ENCODE measurements at places on chromosomes 2 and 18.

GRCh38 chr2:118846442-118846952, 951 bp downstream of the EN1 start:
- DNase-seq = no peak

GRCh38 chr2:61090386-61090921, 24.8 kb downstream of the SANBR start:
- no peak for DNase-seq

GRCh38 chr2:221606424-221606823, 34.3 kb upstream of the EPHA4 start:
- no peak for DNase-seq

DNA sequence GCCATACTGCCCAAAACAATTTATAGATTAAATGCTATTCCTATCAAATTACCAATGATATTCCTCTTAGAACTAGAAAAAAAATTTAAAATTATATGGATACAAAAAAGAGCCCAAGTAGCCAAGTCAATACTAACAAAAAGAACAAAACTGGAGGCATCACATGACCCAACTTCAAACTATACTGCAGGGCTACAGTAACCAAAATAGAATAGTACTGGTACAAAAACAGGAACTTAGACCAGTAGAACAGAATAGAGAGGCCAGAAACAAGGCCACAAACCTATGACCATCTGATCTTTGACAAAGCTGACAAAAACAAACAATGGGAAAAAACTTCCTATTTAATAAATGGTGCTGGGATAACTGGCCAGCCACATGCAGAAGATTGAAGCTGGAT, 86.1 kb upstream of the KYNU start:
- DNase-seq = no peak

GRCh38 chr18:55227771-55228170, 268.5 kb upstream of the CCDC68 start:
- no peak for DNase-seq

DNA sequence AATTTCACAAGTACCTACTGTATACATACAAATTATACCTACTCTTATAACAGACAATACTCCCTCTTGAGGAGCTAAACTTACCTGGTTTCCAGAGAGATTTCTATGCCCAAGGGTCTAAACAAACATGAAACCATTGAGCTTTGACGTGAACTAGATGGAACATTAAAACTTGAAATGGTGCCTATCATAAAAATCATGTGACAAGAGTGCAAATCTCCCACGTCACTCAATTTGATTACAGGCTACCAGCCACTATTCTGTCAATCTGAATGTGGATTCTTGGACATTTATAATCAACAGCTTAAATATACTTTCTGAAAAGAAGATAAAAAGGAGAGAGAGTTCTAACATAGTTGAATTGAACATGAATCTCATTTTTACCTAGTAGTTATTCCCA, 297.1 kb upstream of the SESTD1 start:
- no peak for DNase-seq

- no peak for DNase-seq
These were observed 513.5 kb downstream of the CMPK2 start for GRCh38 chr2:6352247-6352646.

DNA sequence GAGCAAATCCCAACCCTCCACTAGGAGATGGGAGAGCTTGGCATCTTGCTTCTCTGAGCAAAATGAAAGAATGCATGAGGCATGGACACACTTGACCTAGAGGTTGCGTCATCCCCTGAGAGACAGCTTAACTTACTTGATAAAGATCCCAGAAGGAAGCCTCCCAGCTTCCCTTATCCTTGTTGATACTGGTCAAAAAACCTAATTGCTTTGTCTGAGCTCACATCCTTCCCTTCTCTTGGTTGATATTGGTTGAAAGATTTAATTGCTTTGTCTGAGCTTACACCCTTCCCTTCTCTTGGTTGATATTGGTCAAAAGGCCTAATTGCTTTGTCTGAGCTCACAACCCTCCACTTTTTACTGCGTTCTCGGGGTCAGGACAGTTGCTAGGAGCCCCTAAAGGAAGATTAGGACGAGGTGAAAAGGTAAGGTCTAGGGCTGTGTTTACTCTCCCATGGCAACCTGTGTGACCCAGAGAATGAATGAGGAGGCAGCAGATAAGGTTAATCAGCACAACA, 12.2 kb upstream of the BOD1L2 start:
- no peak for DNase-seq

DNA sequence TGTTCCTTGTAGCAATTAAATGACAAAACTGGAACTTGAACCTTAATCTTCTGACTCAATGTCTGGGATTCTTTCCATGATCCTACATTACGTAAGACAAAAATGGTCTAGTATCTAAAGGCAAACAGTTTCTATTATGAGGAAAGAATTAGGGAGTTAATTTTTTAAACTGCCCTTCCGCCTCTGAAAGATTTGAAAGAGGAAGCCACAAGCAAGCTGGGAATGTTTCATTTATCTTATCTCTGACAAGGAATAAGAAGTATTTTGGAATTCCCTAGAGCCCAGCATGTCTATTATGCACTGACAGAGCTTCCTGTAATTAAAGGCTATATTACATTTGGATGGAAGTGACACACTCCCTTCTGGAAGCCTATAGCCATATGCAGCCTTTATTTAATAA, 558.8 kb upstream of the CDH2 start:
- peak; percentile 88 for DNase-seq

GRCh38 chr2:60794271-60794863, 38.3 kb downstream of the PAPOLG start:
- DNase-seq = peak; percentile 29

DNA sequence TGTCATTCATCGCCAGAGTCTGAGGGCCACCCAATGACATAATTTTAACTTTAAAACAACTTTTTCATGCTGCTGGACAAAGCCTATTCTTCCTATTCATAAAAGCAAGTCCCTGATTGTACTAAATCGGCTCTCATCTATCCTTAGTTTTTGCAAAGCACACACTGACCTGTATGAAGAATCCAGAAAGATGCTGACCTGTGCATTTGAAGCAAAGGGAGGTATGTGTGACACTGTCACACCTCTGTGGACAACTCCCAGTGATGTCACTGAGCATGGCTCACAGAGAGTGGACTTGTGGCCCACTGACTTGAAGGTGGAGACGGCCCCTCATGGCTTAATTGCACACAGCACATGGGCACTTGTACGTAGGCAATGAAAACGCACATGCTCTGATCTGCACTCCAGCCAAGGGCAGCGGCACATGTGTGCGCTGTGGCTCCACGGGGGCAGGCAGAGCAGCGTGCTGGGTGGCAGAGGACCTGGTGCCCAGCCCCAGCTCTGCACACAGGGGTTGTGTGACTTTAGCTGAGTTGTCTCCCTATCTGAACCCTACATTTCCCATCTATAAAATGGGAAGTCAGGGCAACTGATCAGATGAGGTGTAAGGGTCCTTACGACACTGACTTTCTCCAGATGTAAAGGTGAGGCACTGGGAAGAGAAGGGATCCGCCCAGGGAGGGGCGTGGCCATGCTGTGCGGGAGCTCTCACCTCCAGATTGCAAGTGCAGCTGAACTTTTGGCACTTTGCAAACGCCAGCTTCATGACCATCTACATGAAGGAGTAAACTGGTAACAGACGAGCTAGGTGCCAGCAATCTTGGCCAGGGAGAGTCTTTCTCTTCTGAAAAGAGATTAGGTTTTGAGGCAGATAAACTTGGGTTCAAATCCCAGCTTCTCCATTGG, 14.3 kb upstream of the ODC1 start:
- no peak for DNase-seq

DNA sequence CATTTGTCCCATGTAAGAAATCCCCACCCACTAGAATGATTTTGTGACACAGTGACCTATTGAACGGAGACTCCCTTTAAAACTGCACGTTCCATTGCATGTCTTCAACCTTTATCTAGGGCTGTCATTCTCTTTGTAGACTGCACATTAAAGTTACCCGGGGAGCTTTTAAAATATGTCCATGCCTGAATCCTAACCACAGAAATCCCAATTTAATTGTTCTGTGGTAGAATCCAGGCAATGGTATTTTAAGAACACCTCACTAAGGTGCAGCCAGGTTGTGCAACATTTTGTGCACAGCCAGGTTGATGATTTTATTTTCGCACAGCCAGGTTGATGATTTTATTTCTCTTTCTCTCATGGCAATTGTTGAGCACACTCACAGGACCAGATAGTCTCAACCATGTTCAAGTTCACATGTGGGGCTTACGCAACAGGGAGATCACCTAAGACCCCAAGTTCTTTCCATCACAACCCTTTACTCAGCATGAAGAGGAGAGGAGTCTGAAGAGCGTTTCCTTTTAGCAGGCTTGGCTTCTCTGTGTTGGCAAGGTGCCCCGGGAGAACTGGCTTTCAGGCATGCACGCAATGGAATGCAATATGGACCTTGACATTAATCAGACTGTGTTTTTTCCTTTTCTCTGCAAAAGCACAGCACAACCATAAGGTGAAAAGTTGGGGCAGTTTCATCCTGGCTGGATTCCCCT, 467.3 kb upstream of the ETAA1 start:
- DNase-seq = peak; percentile 72

DNA sequence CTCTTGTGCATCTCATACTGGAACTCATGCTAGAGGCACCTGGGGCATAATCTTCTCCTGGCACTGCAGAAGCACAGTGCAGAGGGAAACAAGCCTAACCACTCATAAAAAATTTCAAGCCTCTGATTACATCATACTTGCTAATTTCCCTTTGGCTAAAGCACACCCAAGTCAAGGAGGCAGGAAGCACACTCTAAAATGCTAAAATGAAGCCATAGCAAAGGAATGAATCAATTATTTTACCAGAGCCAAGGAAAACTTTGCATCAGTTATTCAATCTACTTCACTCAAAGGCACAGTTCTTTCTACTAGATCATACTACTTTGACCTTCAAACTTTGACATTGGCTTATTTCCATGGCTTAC, 79.6 kb upstream of the SPOPL start:
- DNase-seq = peak; percentile 79

DNA sequence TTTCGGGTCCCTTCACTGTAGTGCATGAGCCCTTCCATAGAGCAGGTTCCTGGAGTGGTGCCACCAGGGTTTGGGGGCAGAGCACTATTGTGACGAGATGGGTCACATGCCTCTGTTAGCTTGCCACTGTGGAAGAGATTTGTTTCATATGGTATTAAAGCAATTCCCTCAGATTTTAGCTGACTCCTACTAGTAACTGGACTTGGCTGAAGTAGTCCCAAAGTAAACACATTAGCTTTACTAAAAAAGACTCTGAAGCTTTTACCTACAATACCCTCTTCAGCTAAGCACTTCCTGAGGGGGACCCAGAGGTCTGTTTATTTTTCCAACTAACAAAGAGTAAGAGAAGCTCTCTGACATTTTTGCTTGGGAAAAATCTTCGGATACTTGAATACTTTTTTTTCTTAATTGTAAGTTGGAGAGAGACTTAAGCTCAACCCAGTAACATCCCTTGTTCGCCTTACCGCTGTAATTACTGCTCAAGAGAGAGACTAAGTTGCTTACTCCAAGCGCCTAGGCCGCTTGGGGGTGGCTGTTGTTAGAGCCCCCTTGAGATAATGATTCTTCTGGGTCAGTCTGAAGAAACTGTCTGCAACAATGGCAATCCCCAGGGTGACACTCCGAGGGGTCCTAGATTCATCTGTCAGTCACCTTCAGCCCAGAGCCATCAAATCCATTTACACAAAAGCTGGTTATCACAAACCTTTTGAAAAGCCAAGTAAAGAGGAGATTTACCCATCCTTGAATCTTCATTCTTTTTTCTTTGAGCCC, 177.4 kb downstream of the FIGN start:
- DNase-seq = peak; percentile 15

- no peak for DNase-seq
These were observed 193.3 kb downstream of the SLC4A3 start for GRCh38 chr2:219820767-219821166.

- DNase-seq = no peak
These were observed 412.9 kb upstream of the DDX18 start for GRCh38 chr2:117401582-117401981.

GRCh38 chr18:32688821-32689220, 84.0 kb downstream of the KLHL14 start:
- DNase-seq = no peak

Measured in astrocyte of the spinal cord (primary cell).